Chondrocyte (in vitro differentiated cells): ENCODE measurements at places on chromosomes 16 and 17. TPM values are rescaled to one million over a fixed set of nuclear protein-coding genes. Genes with fewer than 3 reads are reported as not detected.

DNA sequence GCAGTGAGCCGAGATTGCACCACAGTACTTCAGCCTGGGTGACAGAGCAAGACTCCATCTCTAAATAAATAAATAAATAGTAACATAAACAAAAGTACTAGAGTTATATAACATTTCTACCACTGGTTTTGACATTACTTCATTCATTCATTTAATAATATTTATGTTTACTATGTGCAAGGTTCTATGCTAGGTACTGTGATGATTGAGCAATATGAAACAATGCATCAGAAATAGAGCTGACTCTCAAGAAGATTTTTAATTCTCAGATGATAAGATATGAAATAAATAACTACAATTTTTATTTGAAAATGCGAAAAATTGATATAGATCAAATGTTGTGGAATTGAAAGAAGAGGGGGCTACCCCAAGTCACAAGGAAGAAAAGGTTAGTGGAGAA, 8.9 kb upstream of the MED13 start:
- H3K4me3 ChIP-seq: no peak overlapping the region
- no peak for DNase-seq
- H3K36me3 ChIP-seq: no peaks in the 10 kb centered on the region
- no peaks in the 10 kb centered on the region for H3K4me1 ChIP-seq
- no peaks in the 10 kb centered on the region for H3K27me3 ChIP-seq
- H3K27ac ChIP-seq: no peak overlapping the region

DNA sequence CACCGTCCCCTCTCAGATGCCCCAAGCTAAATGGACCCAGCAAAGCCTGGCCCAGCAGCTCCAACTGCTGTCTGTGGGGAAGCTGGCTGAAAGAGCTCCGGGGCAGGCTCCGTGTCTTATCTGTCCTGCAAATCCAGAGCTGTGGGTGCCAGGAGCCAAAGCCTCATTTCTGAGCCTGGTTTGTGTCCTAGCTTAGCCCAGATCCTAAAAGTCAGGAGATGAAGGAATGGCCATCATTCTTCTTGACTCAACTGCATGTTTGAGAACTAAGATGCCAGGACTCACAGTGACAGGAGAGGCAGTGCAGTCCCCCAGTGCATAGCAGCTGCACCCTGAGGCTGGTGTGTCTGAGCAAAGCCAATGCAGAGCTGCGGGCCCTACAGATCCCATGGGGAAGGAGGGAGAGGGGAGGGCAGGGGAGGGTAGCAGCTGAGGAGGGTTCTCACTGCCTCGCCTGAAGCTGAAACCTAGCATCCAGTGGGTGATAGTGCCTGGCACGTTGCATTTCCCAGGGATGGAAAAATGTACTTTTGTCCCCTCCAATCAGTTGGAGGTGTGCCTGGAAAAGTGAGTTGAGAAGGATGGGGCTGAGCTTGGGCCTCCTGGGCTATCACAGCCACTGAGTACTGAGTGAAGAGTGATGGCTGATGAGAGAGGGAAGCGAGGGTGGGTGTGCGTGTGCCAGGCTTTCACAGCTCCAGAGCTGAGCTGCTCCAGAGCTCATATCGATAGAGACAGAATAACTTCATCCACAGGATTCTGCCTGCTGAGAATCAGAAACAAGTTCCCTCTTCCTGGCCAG, 24.5 kb upstream of the CD300E start:
- no peaks in the 10 kb centered on the region for H3K36me3 ChIP-seq
- no peak overlapping the region for H3K4me3 ChIP-seq
- no peak overlapping the region for H3K27ac ChIP-seq
- no peak for DNase-seq
- peaks cover 68% of the 10 kb centered on the region for H3K27me3 ChIP-seq
- no peaks in the 10 kb centered on the region for H3K4me1 ChIP-seq

GRCh38 chr16:54208237-54208636, 78.3 kb downstream of the IRX3 start:
- no peaks in the 10 kb centered on the region for H3K36me3 ChIP-seq
- no peak for DNase-seq
- H3K4me1 ChIP-seq: no peaks in the 10 kb centered on the region

- no peak for DNase-seq
- H3K36me3 ChIP-seq: no peaks in the 10 kb centered on the region
- H3K4me3 ChIP-seq: no peak overlapping the region
- no peak overlapping the region for H3K27ac ChIP-seq
- peaks cover 49% of the 10 kb centered on the region for H3K27me3 ChIP-seq
- no peaks in the 10 kb centered on the region for H3K4me1 ChIP-seq
These were observed 6.6 kb downstream of the BTBD17 start for GRCh38 chr17:74355065-74355464.

The TGFB1I1 gene
- total RNA-seq: 124 to 224 TPM (median 221 TPM) in 3 replicates

DNA sequence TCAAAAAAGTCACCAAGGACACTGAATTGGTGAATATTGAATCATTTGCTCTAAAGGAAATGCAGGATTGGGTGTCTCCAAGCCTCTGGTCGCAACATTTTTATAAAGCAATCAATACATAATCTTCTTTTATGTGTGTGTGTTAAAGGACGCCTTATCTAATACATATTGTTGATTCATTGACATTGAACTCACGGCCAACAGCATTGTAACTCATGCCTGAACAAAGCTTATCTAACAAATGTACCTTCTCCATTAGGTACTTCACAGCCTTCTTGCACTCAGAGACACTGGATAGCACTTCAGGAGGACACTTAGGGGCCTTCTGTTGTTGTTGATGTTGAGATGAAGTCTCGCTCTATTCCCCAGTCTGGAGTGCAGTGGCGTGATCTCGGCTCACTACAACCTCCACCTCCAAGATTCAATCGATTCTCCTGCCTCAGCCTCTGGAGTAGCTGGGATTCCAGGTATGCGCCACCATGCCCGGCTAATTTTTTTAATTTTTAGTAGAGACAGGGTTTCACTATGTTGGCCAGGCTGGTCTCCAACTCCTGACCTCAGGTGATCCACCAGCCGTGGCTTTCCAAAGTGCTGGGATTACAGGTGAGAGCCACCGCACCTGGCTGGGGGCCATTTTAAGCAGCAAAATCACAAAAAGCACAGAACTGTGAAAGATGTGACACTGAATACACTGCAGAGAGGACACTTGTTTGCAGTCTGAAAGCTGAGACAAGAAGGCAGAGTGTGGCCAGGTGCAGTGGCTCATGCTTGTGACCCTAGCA, 13.2 kb upstream of the PDXDC1 start:
- H3K36me3 ChIP-seq: peaks cover 6% of the 10 kb centered on the region
- no peak overlapping the region for H3K4me3 ChIP-seq
- peaks cover 5% of the 10 kb centered on the region for H3K27me3 ChIP-seq
- H3K27ac ChIP-seq: no peak overlapping the region

- H3K4me3 ChIP-seq: no peak overlapping the region
- no peaks in the 10 kb centered on the region for H3K4me1 ChIP-seq
- H3K36me3 ChIP-seq: peaks cover 24% of the 10 kb centered on the region
- no peaks in the 10 kb centered on the region for H3K27me3 ChIP-seq
- DNase-seq: no peak
These were observed 26.0 kb downstream of the DHRS7B start for GRCh38 chr17:21152731-21153130.

The CA5A gene
- total RNA-seq: not detected in 3 replicates

- H3K4me1 ChIP-seq: peaks cover 9% of the 10 kb centered on the region
- no peak overlapping the region for H3K27ac ChIP-seq
- no peak for DNase-seq
- H3K4me3 ChIP-seq: no peak overlapping the region
- H3K27me3 ChIP-seq: no peaks in the 10 kb centered on the region
These were observed 1.1 kb upstream of the GDPD3 start for GRCh38 chr16:30114411-30114810.

The FOXN1 gene
- not detected in 3 replicates for total RNA-seq

- no peak overlapping the region for H3K4me3 ChIP-seq
- H3K27me3 ChIP-seq: no peaks in the 10 kb centered on the region
- no peak for DNase-seq
- H3K27ac ChIP-seq: no peak overlapping the region
- peaks cover 28% of the 10 kb centered on the region for H3K36me3 ChIP-seq
These were observed 9.7 kb upstream of the ARL5C start for GRCh38 chr17:39175695-39176093.
